Mammary epithelial cell (primary cell): ENCODE measurements at places on chromosomes 12 and 14. TPM values are rescaled to one million over a fixed set of nuclear protein-coding genes. Genes with fewer than 3 reads are reported as not detected.

The KCNC2 gene
- polyA plus RNA-seq, result not detected

The AQP2 gene
- not detected for polyA plus RNA-seq

The CLEC6A gene
- not detected for polyA plus RNA-seq

The LPAR5 gene
- 0.12 TPM for polyA plus RNA-seq

The SLC2A3 gene
- 36.6 TPM for polyA plus RNA-seq
